ENCODE measurements at places on chromosomes 5 and 9. TPM values are rescaled to one million over a fixed set of nuclear protein-coding genes. Genes with fewer than 3 reads are reported as not detected.

C9orf152 gene
- not detected for total RNA-seq

CTXN3 gene
- total RNA-seq = not detected

SIT1 gene
- not detected for total RNA-seq

DNA sequence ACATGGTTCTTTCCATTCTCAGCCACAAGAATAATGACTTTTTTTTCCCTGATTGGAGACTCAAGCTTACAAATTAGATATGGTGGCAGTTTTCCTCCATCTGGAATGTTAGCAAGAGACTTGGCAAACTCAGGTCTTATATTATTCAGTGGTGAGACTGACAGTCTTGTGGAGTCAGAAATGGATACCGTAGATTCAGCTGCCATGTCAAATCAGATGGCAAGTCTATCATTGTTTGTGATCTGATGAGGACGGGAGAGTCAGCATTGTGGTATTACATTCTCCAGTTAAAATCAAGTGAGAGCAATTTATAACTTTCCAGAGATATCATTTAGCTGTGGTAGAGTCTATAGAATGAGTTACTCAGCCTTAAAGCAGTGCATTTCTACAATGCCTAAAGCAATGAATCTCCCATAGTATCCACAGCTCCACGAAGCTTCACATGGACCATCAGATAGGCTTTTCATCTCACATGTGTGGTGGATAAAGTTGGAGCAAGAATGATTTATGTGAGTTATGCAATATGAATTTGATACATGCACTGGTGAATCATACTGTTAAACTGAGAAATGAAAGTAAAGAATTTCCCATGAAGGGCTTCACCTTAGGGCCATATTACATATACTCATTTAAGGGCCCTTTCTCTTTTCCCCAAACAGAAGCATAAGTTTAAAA is 430.6 kb downstream of the ZNF608 start:
- no peak for DNase-seq

GRCh38 chr9:1273859-1274258 is 223.7 kb downstream of the DMRT2 start:
- no peak for DNase-seq

- DNase-seq = no peak
Measured at GRCh38 chr5:80463269-80463668, 24.6 kb upstream of the FAM151B start.

GRCh38 chr5:135335031-135335828 is 63.8 kb downstream of the MACROH2A1 start:
- DNase-seq = no peak

DNA sequence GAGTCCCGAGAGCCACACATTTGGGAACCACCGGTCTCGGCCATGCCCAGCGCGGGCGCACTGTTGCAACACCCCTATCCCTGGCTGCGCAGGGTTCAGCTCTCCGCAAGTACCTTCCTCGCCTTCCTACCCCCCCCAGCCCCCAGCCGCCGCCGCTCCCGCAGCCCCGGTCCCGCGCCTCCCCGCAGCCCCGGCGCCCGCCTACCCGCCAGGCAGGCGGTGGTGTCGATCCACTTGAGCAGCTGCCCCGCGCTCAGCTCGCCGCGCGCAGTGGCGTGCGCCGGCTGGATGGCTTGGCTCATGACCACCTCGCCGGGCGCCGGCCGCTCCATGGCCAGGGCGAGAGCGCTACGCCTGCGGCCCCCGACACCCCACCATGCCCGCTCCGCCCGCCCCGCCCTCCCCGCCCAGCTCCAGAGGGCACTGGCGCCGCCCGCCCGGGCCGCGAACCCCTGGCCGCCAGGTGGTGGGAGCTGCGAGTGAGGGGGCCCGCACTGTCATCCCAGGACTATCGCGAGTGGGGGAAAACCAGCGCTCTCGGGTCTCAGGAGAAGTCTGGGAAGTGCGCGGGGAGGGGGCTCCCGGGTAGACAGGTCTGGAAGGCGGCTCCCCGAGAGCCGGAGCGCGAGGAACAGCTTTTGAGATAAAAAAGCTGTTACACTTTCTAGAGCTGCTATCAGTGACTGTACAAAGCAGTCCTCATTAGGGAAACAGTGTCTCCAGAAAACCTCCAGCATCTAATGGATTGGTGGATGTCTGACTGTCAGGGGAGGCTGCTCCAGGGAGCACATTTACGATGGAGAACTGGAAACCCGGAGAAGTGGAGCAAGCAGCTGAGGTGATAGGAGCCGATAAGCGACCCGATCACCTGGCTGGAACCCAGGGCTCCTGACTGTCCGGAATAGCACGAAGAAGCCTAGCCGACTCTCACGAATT is at the start of gene ACOT12:
TSS of gene ACOT12 (minus strand) at position 352 of the 936 bp plus-strand sequence. CDS start at position 332, 20 bp downstream.
- DNase-seq = no peak

DNA sequence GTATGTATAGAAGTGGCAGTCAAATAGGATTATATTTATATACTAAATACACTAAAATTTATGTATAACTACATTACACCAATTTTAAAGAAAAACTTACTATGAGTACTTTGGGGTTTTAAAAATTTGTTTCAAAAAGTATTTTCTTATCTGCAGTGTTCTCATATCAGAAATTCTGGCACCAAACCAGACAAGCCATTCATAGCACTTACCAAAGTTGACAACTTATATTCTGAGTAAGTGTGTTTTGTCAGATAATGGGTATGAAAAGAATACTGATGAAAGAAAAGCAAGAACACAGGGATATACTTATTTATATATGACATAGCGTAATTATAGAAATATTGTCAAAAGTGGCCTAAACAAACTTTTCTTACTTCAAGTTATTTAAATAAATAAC is 67.5 kb downstream of the SPEF2 start:
- no peak for DNase-seq

DNA sequence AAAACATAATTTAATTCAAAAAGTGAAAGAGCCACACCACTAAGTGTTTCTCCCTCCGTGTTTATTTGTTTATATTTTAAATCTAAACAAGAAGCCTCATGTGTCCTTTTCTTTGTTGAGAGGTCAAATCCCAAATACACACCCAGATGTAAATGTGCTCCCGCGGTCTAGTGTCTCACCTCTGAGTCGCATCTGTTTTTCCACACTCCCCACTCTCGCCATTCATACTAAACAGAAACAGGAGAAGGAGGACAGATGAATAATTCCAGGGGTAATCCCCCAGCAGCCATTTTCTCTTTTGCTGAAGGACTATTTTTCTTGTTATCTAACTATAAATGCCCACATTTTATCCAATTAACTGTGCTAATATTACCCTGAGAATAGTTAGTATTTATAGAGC is 361.6 kb upstream of the RIOK2 start:
- DNase-seq = no peak

- DNase-seq = no peak
Measured at GRCh38 chr5:395921-396530, 47.0 kb upstream of the EXOC3 start.

GRCh38 chr5:62312036-62312435 is 6.0 kb downstream of the KIF2A start:
- no peak for DNase-seq

Measured in dermis microvascular lymphatic vessel endothelial cell (primary cell).